ENCODE measurements at places on chromosomes 1 and 21.

GRCh38 chr1:170196490-170197236, 50.9 kb downstream of the NTMT2 start:
- DNase-seq, result no peak

DNA sequence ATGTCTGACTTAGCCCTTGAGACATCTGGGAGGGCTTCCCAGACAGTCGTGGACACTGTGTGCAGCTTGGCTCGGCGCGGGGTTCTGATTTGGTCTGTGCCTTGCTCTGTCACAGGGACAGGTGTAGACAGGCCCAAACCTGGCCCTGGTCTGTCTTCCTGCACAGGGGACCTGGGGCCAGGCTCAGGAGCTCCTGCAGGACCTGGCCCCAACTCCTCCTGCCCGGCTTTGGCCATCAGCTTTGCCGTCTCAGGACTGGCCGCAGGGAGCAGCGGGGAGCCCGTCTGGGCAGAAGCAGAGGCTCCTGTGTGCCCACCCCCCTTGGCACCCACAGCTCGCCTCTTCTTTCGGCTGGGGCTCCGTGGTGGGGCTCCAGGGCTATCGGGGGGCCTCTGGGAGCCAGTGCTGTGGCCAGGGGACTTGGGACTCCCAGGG, 1.7 kb downstream of the PERM1 start:
- DNase-seq, result no peak

DNA sequence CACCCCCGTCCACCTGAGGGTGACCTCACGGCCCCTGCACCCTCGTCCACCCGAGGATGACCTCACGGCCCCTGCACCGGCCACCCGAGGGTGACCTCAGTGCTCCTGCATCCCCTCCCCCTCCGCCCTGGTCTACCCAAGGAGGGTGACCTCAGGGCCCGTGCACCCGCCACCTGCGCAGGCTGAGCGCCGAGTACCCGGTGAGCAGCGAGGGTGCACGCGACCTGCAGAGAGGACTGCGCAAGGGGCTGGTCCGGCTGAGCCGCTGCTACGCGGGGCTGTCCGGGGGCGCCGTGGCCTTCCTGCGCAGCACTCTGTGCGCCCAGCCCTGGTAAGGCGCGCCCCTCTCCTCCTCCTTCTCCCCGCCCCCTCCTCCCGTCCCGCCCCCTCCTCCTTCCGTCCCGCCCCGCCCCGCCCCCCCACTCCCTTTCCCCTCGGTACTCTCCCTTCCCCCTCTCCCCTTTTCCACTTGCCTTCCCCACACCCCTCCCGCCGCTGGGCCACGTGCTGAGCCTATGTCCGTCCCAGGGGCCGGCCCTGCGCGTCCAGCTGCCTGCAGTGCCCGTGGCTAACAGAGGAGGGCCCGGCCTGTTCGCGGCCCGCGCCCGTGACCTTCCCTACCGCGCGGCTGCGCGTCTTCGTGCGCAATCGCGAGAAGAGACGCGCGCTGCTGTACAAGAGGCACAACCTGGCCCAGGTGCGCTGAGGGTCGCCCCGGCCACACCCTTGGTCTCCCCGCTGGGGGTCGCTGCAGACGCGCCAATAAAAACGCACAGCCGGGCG, 28.4 kb downstream of the TRIM11 start:
- DNase-seq, result peak; percentile 41

GRCh38 chr1:156712626-156713025, 7.2 kb upstream of the CRABP2 start:
- no peak for DNase-seq

DNA sequence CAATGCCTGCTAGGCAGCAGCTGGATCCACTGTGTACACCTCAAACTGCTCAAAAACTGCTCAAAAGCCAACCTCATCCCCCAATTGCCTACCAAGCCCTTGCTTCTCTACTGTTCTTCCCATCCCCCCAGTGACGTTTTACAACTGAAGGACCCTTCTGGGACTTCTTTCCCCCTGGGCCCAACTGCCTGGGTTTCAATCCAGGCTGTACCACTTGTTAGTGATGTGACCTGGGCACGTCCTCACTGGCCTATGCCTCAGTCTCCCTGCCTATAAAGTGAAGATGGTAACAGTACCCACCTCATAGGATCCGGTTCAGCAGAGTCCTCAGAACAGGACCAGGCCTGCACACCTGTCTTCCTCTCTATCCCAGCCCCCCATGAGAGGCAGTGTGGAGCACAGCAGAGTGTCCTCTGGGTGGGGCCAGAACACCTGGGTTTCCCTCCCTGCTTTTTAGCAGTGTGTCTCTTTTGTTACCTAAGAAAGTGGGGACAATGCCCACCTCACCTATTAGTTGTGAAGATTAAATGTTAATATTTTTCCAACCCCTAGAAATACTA, 1.9 kb upstream of the TEKT2 start:
- DNase-seq, result no peak

DNA sequence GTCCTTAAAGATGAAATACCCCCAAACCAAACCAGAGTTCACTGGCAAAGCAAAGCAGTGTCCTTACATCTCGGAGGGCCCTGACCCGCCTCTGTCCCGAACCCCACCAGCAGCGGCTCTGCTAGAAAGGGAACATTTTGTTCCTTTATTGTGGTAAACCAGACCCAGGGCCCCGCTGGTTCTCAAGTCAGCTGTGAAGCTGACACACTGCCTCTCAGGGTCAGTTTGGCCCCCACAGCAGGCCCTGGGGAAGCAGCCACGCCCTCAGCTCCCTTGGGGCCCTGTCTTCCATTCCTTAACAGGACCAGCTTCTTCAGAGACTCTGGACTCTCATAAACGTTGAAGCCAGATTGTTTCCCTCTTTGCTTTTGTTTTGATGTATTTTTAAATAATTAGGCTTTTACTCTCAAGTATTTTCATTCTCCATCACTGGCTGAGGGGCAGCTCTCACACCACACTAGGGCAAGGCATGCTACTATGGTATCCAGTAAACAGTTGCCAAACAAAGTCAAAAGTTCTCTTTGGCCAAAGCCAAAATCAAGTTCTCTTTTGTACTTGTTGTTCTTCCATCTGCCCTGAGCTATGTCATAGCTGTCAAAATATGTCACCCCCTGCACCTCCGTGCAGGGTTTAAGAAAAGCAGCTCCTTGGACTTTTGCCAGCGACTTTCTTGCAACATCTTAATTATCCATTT, 61.1 kb upstream of the ANGPTL1 start:
- DNase-seq, result no peak

DNA sequence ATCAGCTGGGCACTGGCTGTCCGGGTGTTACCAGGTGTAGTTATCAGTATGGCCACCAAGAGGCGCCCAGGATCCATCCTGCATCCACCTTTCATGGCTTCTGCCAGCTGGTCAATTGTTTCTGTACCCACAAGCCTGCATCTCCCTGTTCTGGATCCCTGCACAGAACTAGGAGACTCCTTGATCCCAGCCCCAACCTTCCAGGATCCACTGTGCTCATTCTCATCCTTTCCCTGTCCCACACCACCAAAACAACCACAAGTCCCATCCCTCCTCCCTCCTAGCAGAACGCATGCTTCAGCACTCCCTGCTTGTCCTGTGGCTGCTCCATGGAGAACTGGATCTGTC, 27.2 kb upstream of the FOXE3 start:
- DNase-seq, result peak; percentile 25

GRCh38 chr1:229749992-229750391, 123.9 kb downstream of the URB2 start:
- DNase-seq, result no peak

GRCh38 chr1:234971586-234972297, 156.9 kb downstream of the TOMM20 start:
- no peak for DNase-seq

GRCh38 chr1:207051191-207051943, at the start of gene YOD1:
YOD1 (minus strand) TSS chr1:207051208; CDS start chr1:207051030, 178 bp downstream.
- no peak for DNase-seq

DNA sequence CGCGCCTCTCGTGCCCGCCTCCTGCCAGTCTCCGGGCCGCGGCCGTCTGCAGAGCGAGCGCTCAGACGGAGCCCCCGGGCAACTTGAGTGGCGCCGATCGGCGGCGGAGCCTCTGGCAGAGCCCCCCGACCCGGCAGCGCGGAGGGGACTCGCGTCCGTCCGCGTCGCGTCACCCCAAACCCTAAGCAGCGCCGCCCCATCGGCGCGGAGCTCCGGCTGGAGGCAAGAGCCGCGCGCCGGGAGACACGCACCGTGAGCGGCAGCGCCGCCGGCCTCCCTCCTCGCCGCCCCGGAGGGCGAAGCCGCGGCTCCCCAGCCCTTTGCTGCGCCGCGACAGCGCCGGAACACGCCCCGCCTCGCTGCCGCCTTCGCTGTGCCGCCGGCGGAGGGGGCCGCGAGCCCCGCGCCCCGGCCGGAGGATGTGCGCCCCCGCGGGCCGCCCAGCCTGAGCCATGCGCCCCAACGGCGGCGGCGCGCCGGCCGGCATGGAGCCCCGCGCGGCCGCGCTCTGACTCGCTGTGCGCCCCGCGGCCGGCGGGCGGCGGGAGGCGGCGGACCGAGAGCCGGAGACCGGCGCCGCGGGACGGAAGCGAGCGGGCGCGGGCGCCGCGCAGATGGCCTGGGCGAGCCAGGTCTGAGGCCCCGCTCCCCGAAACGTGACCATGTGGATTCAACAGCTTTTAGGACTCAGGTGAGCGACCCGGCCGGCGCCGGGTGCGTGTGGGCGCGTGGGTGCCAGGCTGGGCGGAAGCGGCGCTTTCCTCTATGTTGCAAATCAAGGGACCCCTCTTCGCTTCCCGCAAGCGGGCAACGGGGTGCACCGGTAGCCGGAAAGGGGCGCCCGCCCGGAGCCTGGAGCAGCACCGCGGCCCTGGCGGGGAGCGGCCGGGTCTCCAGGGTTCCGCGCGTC, 610 bp downstream of the AJAP1 start:
- no peak for DNase-seq

GRCh38 chr1:64172458-64172983, 30.9 kb upstream of the UBE2U start:
- DNase-seq, result no peak

DNA sequence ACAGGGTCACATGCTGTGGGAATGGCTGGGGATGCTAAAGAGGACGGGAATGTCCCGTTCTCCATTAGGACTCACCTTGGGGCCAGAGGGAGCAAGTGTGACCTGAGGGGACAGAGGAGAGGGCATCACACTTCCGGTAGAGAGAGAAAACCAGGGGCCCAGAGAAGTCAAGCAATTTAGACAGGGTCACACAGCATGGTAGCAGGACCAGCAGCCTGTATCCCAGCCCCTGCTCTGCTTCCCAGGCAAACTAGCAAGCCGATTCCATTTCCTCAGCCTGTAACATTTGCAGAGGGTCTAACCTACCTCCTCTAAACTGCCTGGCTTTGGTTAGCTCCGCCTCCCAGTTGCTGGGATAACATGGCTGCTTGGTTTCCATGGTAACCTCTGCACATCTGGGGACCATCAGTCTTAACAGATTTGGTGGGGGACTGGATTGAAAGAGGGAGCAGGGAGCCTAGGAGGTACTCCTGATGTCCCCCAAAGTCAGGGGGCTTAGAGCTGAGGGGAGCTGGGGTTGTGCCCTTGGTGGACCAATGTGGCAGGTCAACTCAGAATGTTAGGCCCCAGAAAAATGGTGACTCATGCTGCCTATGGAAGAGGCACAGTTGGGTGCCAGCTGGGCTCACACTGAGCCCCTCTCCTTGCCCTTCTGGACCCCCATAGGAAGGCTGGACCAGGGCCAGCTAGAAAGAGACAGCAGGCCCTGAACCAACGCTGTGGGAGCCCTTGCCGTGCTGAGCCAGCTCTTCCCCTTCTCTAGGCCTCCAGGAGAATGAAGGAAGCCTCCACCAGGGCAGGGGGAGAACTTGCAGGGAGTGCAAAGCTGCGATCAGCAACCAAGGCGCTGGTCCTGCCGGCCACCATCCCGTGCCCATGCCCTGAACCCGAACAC, 9.5 kb downstream of the COL16A1 start:
- no peak for DNase-seq

DNA sequence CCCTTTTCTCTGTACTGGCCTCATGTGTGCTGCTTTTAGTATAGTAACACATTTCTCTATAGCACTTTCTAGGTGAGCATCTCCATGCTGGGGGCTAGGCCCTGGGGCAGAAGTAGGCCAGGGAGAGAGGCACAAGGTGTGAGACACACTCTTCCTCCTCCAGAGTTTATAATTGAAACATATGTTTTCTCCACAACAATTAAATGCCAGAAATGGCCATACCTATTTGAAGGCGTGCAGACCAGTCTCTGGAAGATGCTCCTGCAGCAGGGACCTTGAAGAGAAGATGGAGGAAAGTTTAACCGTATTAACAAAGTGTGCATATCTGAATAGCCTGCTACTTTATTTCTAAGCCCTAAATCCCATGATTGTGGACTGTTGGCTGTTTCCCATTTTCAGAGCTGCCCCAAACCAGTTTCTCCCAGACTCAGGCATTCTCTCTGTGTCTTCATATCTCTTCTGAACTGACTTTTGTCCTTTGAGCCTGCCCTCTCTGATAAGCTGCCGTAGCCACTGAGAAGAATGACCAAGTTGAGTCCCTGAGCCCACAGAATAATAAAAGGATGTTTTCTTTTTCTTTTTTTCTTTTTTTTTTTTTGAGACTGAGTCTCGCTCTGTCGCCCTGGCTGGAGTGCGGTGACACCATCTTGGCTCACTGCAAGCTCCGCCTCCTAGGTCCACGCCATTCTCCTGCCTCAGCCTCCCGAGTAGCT, 81.3 kb downstream of the LRRC8D start:
- DNase-seq, result no peak

DNA sequence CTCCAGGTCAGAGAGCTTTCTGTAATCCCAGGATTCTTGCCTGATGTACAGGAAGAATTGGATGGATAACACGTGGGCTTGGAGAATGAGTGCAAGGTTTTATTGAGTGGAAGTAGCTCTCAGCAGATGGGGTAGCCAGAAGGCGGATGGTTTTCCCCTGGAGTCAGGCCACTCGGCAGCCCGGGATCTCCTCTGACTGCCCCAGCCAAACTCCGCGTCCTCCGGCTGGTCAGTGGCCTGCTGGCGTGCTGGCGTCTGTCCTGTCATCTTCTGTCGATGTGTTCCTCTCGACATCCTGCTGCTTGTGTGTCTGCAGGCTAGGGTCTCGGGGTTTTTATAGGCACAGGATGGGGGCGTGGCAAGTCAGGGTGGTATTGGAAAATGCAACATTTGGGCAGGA, 27.4 kb upstream of the GJA9 start:
- DNase-seq, result no peak

DNA sequence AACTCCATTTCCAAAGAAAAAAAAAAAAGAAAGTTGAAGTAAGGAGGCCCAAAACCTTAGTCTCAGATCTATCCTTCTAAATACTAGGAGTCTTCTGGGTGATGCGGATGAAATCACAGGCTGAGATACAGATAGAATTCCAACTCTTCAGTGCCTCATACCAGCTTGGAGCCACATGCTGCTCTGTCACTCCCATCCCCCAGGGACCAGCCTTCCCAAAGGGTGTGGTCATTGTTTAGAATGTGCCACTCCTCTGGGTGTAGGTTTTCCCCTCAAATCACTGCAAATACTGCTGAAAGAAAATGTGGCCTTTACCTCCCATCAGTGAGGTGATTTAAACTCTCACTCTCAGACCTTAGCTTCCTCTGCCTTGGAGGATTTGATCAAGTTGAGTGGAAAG, 112.9 kb downstream of the CDC7 start:
- no peak for DNase-seq

GRCh38 chr1:245301162-245301580, 146.4 kb downstream of the KIF26B start:
- no peak for DNase-seq

DNA sequence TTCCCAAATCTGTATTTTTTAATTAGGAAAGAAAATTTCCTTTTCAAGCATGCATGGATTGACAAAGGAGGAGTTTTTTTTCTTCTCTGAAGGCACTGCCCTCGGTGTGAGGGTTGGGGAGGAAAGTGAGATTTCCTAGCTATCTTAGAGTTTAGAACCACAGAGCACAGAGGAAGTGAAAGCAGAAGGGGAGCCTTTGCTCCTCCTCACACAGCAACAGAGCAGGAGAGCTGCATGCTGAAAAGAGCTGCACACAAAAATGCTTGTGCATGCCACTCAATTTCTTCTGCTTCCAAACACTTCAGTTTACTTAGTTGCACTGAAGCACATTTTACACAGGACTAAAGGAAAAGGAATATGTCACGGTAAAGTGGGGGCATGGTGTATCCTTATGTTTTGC, 308.1 kb downstream of the GPATCH2 start:
- DNase-seq, result no peak
